ENCODE measurements at places on chromosomes 7 and 10.

DNA sequence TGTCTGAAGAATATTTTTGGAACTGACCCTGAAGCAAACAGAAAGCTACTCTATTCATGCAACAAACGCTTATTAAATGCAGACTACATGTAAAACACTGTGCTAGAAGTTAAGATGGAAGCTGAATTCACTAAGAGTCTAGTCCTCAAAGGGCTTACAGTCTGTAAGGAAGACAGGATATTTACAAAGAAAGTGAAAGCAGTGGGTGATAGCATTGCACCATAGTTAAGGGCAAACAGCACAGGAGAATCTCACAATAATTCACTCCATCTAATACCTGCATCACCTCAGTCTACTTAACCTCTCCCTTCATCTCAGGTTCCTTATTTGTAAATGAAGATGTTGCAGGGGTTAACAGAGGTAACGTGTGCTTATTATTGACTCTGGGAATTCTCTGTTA lies 360.0 kb upstream of the AOAH start:
- DNase-seq: no peak

GRCh38 chr10:8874972-8875371 lies 820.5 kb downstream of the GATA3 start:
- no peak for DNase-seq

- DNase-seq: no peak
Measured at GRCh38 chr7:17771901-17772408, 168.3 kb downstream of the SNX13 start.

- peak; percentile 60 for DNase-seq
Measured at GRCh38 chr7:150778738-150779301, 21.3 kb downstream of the TMEM176B start.

- no peak for DNase-seq
Measured at GRCh38 chr7:87474533-87475358, 734 bp downstream of the ABCB4 start.

GRCh38 chr7:37369906-37370305 lies 78.8 kb downstream of the ELMO1 start:
- no peak for DNase-seq

DNA sequence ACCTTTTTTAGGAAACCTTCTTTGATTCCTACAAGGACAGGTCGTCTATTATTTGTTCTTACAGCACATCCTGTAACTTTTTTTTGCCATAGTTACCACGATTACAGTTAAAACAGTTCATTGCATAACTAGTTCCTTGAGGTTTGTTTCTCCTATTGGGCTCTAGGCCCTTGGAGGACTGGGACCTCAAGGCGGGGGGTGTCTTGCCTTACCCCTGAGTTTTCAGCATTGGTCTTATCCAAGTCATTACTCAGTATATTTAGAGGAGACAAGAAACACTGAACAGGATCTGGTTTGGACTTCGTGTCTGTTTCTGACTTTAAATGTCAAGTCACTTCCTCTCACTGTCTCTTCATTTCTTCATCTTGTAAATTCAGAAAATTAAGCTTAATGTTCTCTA lies 369.8 kb downstream of the SDK1 start:
- no peak for DNase-seq

GRCh38 chr10:48833674-48834073 lies 106.0 kb downstream of the LRRC18 start:
- no peak for DNase-seq

Data from stimulated activated CD8-positive, alpha-beta memory T cell treated with anti-CD3 and anti-CD28 coated beads, Interleukin-7, amount 100 ng/mL, for 1 hour (primary cell).